Common myeloid progenitor, CD34-positive (primary cell): ENCODE measurements at places on chromosomes 16 and 17.

DNA sequence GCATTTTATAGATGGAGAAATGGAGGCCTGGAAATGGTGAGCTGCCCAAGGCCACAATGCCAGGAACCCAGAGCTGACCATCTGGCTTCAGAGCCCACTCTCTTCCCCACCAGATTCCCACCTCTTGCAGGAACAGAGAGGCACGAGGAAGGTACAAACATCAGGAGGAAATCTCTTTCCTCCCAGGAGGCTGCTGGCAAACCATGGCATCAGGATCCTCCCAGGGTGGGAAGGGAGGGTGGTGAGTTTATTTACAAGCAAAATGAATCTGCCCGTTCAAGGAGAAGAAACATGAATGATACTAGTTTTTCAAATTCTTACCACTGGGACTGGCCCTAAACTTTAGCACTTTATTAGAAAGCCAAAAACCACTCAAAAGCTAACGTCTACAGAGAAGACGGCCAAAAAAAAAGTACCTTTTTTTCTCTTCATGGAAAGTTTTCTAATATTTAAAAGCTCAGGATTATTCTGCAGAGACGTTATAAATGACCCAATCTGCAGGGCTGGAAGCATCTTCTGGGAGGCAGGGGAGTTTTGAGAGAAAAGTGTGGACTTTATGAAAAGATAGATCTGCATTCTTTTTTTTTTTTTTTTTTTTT lies 79.1 kb downstream of the NXN start:
- H3K4me1 ChIP-seq = no peaks in the 10 kb centered on the region
- no peaks in the 10 kb centered on the region for H3K36me3 ChIP-seq
- no peak overlapping the region for H3K27ac ChIP-seq
- no peak for DNase-seq
- no peak overlapping the region for H3K4me3 ChIP-seq

GRCh38 chr17:49603238-49603637 lies 27.6 kb downstream of the NXPH3 start:
- no peaks in the 10 kb centered on the region for H3K27me3 ChIP-seq
- H3K36me3 ChIP-seq = peaks cover 31% of the 10 kb centered on the region
- peaks cover 13% of the 10 kb centered on the region for H3K4me1 ChIP-seq
- no peak overlapping the region for H3K4me3 ChIP-seq
- DNase-seq = no peak
- H3K27ac ChIP-seq = no peak overlapping the region

DNA sequence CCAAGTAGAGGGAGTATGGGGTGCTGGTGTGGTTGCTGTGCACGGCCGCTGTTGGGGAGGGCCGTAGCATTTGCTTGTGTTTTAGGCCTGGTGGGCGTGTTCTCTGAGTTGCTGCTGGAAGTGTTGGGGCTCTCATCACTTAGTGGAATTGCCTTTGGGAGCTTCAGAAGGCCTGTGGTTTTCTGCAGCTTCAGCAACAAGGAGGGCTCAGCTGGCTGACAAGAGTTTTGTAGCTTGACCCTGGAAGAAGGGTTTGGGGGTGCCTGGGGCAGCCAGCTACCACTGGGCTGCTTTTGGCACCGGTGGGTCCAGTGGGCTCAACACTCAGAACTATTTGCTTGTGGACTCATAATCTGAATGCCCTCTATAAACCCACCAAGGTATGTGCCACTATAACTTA lies 30.9 kb downstream of the HAPSTR1 start:
- H3K27ac ChIP-seq = no peak overlapping the region
- no peaks in the 10 kb centered on the region for H3K27me3 ChIP-seq
- peaks cover 15% of the 10 kb centered on the region for H3K36me3 ChIP-seq
- no peak for DNase-seq
- H3K4me3 ChIP-seq = no peak overlapping the region
- peaks cover 4% of the 10 kb centered on the region for H3K4me1 ChIP-seq

GRCh38 chr16:48394355-48394703 lies 9.1 kb upstream of the SIAH1 start:
- no peak for DNase-seq
- H3K4me3 ChIP-seq = no peak overlapping the region
- no peaks in the 10 kb centered on the region for H3K36me3 ChIP-seq
- no peaks in the 10 kb centered on the region for H3K27me3 ChIP-seq
- no peaks in the 10 kb centered on the region for H3K4me1 ChIP-seq
- no peak overlapping the region for H3K27ac ChIP-seq

GRCh38 chr17:81252326-81252986 lies 13.3 kb downstream of the NDUFAF8 start:
- H3K27ac ChIP-seq = no peak overlapping the region
- no peaks in the 10 kb centered on the region for H3K27me3 ChIP-seq
- H3K36me3 ChIP-seq = peaks cover 55% of the 10 kb centered on the region
- no peak for DNase-seq

DNA sequence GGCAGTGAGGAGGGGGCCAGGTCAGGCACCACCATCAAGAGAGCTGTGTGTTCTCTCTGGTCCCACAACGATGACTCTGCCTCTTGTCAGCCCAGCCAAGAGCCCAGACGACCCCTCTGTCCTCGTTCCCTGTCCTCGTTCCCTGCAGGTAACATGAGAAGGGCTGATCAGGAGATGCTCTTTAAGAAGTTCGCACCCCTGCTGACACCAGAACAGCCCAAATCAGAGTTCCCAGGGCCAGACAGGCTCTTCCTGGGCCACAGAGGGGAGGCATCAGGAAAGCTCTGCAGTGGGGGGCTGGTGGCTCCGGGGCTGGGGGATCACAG lies 13.5 kb upstream of the DNAI2 start:
- H3K36me3 ChIP-seq = no peaks in the 10 kb centered on the region
- no peak for DNase-seq
- H3K4me1 ChIP-seq = no peaks in the 10 kb centered on the region
- H3K4me3 ChIP-seq = no peak overlapping the region
- H3K27ac ChIP-seq = no peak overlapping the region
- H3K27me3 ChIP-seq = no peaks in the 10 kb centered on the region

DNA sequence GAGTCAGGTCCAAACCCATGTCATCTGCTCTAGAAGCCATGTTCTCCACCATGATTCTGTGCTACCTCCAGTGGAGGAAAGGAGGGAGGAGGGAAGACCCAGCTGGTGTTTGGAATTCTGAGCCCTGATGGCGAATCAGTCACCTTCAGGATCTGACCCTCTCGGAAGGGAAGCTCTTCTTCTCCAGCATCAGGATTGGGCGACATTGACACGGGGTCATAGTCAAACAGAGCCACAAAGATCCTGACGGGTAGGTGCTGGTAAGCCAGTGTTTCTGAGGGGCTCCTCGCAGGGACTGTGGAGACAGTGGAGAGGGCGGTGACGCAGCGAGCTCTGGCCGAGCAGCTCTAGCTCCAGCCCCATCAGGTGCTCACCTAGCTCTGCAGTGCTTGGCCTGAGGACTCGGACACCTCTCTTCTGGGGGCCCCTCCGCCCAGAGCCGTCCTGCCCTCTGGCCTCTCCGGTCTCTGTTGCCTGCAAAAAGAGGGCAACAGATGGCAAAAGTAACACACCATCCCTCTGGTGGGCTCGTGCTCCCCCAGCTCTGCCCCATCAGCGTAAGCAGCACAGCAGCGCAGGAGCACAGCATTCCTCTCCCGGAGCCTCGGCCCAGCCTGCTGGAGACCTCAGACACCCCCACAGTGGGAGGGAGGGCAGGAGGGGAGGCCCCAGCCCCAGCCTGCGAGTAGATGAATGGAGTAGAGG lies 21.0 kb downstream of the TSPOAP1 start:
- DNase-seq = no peak
- no peaks in the 10 kb centered on the region for H3K27me3 ChIP-seq
- H3K4me1 ChIP-seq = peaks cover 8% of the 10 kb centered on the region
- H3K4me3 ChIP-seq = no peak overlapping the region
- H3K36me3 ChIP-seq = peaks cover 62% of the 10 kb centered on the region

DNA sequence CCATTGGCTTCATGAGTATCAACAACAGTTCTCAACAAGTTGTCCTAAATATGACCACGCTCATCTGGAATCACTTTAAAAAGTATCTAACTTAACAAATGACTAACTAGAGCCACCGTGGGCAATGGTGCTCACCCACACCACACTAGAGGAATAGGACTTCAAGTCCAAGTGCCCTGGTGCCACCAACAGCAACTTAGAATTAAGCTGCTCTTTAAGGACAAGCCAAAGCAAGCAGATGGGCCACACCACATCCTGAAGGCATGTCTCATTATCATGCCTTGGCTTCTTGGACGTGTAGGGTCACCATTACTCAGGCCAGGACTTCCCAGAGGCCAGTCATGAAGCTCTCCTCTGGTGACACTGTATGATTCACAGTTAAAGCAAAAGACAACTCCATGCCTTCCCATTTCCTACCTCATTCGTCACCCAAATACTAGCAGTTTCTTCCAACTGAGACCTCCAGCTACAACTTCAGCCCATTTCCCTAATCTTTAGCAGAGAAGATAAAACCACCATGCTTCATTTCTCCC lies 9.4 kb upstream of the SLC6A4 start:
- no peaks in the 10 kb centered on the region for H3K27me3 ChIP-seq
- DNase-seq = no peak
- H3K36me3 ChIP-seq = peaks cover 29% of the 10 kb centered on the region
- H3K4me3 ChIP-seq = no peak overlapping the region
- H3K4me1 ChIP-seq = no peaks in the 10 kb centered on the region

DNA sequence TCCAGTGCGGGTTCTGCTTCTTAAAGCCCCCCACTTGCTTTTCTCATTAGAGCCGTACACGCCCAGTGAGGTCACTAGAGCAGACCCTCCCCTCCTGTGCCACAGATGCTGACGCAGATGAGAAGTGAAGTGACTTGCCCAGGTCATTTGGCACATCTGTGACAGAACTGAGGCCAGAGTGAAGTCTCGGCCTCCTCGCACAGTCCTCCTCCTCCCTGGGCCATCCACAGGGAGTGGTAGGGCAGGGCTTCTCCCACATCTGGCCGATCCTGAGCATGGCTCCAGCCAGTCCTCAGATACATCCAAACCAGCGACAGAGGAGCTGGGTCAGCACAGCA lies 15.3 kb upstream of the TBX2 start:
- H3K27me3 ChIP-seq = no peaks in the 10 kb centered on the region
- no peaks in the 10 kb centered on the region for H3K36me3 ChIP-seq
- H3K27ac ChIP-seq = no peak overlapping the region
- H3K4me1 ChIP-seq = no peaks in the 10 kb centered on the region
- no peak overlapping the region for H3K4me3 ChIP-seq
- DNase-seq = no peak

GRCh38 chr16:75217389-75217851 lies 1.4 kb upstream of the CTRB1 start:
- no peaks in the 10 kb centered on the region for H3K36me3 ChIP-seq
- no peaks in the 10 kb centered on the region for H3K27me3 ChIP-seq
- no peak overlapping the region for H3K27ac ChIP-seq
- DNase-seq = no peak
- H3K4me1 ChIP-seq = no peaks in the 10 kb centered on the region

DNA sequence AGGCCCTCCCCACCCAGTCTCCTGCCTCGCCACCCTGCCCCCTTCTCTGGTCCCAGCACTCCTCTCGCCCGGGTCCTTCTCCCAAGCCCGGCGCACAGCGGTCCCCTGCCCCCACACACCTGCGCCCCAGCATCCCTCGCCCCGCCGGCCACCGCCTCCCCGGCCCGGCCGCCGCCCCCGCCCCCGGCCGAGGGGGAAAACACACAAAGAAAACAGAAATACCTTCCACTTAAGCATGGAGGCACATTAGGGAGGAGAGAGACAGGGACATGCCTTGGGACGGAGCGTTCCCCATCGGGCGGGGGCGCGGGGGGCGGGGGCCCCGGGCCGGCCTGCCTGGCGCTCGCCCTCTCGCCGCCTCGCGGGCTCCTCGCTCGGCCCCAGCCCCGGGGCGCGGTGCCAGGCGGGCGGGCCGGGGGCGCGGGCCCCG lies 326 bp downstream of the SRCIN1 start:
- H3K27me3 ChIP-seq = peaks cover 99% of the 10 kb centered on the region
- peak overlapping the region; percentile 33 for H3K4me3 ChIP-seq
- H3K36me3 ChIP-seq = no peaks in the 10 kb centered on the region
- DNase-seq = no peak

- no peak overlapping the region for H3K27ac ChIP-seq
- no peak overlapping the region for H3K4me3 ChIP-seq
- H3K4me1 ChIP-seq = peaks cover 13% of the 10 kb centered on the region
- DNase-seq = no peak
- no peaks in the 10 kb centered on the region for H3K36me3 ChIP-seq
Measured at GRCh38 chr16:66262253-66263167, 104.0 kb upstream of the CDH5 start.

DNA sequence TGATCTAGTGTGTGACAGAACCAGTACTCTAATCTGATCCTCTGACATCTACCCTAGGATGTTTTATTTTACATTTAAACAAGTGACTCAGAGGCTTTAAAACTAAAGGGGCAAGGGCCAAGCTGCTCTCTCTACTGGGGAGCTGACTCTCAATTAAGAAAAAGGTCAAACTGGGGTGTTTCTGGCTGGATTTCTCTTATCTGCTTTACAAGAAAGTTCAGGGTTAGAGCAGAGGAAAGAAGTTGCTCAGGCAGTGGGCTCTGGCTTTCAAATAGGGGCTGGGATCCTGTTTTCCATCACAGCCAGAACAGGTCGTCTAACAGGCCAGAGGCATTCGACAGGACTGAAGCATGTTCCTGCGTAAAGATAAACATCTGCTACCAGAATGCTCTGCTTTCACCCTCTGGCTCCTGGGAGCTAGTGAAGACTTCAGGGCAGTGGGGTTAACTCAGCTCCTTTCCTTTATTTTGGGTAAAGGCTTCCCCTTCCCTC lies 8.5 kb downstream of the MMP28 start:
- no peak overlapping the region for H3K4me3 ChIP-seq
- H3K27ac ChIP-seq = no peak overlapping the region
- H3K36me3 ChIP-seq = no peaks in the 10 kb centered on the region

DNA sequence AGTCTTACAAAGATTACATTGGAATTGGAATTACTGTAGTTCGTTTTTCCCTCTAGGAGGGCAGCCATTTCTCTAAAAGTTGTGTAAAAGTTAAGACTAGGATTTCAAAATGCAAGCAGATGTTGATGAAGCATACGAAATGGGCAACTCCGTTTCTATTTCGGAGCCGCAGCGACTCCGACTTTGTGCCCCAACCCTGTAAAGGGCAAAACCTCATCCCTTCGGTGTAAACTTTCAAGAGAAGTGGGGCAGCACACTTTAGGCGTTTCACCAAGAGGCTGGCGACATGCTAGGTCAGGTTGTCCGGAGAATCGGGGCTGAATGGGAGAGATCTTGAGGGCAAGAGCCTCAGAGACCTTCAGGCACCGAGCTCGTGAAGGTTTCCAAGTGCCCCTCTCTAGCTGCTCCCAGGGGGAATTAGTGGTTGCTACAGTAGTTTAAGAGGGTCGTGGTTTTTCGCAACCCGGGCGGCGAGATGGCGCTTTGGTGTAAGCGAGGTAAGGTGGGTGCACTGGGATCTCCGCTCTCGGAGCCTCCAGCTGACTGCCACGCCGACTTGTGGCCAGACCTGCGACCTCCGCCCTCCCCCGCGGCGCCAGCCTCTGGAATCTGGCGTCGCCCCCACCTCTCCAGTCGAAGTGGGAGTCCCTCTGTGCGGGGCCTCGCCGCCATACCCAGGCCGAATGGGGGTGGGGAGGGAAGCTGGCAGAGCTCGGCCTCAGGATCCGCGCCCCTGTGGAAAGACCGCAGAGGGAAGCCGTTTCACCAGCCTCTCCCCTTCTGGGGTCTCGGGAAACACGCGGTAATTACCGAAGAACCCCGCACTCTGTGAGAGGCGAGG lies 1.0 kb upstream of the HEXIM2 start:
- H3K36me3 ChIP-seq = no peaks in the 10 kb centered on the region
- peak overlapping the region; percentile 96 for H3K4me3 ChIP-seq
- DNase-seq = peak; percentile 85
- no peaks in the 10 kb centered on the region for H3K27me3 ChIP-seq
